ENCODE measurements at places on chromosomes 12 and 14.

- no peak for DNase-seq
Observed at GRCh38 chr14:104099096-104100041, 13.9 kb downstream of the ASPG start.

- DNase-seq: no peak
Observed at GRCh38 chr12:55642267-55642666, 5.6 kb downstream of the OR10P1 start.

- no peak for DNase-seq
Observed at GRCh38 chr14:75054421-75054820, 3.2 kb upstream of the MLH3 start.

GRCh38 chr12:92676710-92677109 lies 26.1 kb upstream of the PLEKHG7 start:
- no peak for DNase-seq

DNA sequence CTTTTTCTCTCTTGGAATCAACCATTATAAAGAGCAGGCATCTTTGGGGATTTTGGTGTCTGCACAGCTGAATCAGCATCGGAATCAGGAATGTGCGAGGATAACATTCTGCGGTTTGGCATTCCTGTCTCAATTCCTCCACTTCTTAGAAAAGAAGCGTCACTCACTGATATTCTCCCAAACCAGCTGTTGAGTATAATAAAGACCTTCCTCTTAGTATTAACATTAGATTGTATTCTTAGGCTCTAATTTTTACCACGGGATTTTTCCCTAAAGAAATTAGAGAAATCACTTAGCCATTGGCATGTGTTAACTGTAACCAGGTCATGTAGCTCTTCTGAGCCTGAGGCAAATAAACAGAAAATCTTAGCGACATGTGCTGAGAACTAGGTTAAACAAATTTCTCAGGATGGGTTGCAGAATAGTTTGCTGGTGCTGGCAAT lies 128.7 kb downstream of the TMX1 start:
- no peak for DNase-seq

- no peak for DNase-seq
Observed at GRCh38 chr14:23639891-23640523, 3.8 kb downstream of the DHRS2 start.

DNA sequence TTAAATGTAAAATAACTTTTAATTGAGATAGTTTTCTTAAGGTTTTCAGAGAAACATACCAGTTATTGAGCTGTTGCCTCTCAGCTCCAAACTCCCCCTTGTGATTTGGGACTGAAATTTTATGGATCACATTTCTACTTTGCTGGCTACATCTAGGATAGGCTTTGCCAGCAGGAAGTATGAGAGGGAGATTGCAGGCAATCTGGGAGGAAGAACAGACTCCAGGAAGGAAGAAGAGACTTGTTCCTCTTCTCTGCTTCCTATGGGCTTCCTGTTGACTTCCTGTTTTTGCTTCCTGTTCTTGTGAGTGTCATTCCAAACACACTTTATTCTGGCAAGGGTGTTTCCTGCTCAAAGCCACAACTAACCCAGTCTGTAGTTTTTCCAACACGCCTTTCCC lies 312.9 kb downstream of the ITPR2 start:
- DNase-seq: no peak

DNA sequence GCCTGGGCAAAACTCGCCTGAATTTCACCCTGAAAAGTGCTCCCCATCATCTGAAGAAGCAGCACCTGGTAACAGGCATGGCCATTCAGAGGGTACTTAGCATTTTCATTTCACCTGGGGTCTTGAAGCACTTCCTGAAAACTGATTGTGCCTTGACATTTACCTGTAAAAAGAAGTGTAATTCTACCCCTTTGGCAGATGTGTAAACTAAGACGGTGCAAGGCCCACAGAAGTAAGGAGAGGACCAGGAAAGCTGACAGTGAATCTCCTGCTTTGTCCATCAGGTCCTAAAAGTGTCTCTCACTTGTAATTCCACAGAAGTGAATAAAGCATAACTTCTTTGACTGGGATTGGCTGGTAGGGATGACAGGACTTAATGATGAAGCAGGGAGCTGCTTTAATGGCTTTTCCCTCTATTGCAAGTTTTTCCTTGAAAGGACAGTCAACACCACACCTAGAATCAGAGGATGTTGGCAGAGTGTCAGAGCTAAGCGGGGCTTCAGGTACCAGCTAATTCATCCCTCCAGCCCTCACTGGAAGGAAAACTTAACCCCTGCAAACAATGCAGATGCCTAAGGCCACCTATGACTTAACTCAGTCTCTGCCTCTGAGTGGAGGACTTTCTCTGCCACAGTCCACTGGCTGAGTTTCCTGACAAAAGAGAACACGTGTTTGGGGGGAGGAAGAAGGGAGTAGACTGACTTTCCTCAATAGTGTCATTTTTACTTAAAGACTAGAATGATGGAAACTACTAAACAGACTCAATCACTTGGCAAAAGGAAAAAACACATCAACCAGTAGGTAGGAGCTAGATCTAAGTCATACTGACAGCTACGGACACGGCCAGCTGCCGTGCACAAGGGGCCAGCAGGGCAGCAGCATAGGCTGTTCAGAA lies 74.7 kb downstream of the NUAK1 start:
- no peak for DNase-seq

DNA sequence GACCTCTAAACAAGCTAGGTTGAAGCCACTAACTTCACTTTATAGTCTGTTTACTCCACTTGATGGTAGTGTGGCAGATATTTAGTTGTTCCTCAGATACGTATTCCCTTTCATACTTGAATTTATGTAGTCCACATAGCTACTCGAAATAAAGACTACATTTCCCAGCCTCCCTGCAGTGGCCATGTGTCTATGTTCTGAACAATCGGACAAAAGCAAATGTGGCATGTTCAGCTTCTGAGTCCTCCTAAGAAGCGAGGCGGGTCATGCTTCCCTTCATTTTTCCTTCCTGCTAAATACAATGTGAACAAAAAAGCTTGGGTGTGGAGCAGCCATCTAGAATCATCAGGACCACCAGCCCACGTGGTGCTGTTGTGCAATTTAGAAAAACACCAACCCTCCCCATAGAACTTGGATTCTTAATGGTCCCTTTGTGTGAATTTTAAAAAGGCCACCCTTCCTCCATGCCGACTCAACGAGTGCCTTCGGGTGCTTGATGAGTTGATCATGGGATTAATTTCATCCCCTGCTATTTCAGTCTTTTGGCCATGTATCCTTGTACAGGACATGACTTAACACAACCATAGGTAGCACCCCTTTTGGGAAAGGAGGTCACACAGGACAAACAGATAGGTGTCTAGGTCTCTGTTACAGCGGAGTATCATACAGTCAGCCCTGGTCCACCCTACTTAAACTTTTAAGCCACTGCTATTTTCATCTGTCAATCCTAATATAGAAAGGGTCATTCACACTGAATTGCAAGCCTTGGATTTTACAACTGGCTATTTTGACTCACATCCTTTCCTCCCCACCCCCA lies 60.7 kb downstream of the ZFC3H1 start:
- DNase-seq: no peak

- no peak for DNase-seq
Observed at GRCh38 chr12:98669751-98670150, 24.7 kb downstream of the APAF1 start.

GRCh38 chr14:55279384-55279783 lies 8.2 kb downstream of the FBXO34 start:
- no peak for DNase-seq

DNA sequence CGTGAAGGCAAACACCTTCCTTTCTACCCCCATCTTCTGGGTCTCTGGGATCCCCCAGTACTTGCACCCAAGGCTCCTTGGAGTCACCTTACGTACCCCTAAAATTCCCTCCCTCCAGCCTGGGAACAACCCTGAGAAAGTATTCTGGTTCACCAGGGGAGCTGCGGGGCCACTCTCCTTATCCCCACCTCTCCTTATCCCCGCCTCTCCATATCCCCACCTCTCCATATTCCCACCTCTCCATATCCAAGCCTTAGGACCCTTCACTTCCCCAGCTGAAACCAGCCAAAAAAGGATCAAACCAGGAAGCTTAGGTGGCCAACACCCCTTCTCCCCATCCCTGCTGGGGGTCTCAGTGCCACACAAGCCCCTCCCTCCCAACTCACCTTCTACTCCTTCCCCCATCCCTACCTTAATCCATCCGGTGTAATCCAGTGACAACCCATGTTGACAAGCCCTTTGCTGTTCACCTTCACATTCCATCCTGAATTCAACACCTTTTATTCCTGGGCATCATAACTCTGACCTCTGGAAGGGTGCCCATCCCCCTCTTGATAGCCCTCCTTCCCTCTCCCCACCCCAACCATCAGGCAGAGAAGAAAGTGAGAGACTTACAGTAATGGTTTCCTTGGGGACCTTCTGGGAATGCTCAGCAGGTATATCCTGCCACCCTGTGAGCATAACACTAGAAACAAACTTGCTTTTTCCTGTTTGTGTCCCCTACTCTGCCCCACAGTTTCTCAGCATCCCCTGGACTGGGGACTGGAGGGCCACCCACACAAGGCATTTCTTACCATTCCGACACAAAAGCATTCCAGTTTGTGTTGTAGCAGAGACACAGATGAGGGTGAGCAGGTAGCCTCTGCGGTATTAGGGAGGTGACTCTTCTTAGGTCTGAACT lies 1.6 kb upstream of the MSI1 start:
- no peak for DNase-seq

DNA sequence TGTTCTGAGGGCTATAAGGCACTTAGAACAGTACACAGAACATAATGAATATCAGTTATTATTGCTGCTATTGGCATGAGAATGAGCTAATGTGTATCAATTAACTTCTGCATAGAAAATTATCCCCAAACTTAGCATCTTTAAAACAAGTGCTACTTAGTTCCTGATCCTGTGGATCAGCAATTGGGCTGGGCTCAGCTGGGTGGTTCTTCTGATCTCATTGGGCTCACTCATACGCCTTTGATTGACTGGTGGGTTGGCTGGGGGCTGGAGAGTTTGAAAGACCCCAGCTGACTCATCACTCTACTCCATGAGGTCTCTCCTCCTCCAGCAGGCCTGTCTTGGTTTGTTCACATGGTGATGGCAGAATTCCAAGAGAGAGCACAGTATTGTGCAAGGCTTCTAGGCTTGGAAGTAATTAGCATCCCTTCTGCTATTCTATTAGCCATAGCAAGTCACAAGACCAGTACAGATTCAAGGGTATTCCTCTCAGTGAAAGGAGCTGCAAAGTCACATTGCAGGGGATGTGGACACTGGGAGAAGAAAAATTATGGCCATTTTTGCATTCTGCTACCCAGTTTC lies 27.2 kb upstream of the HSPB8 start:
- no peak for DNase-seq
